Body of pancreas (tissue), 4 donors: ENCODE measurements at places on chromosomes 7 and 10. TPM values are rescaled to one million over a fixed set of nuclear protein-coding genes. Genes with fewer than 3 reads are reported as not detected.
A peak's percentile ranks its signal among the peaks of the same experiment; 100 is the strongest.

The PAPOLB gene
- under 0.01 TPM for total RNA-seq

The ANKRD22 gene
- 13.5 TPM for total RNA-seq

The MBL2 gene
- not detected for total RNA-seq

The IGFBP1 gene
- 0.99 TPM for total RNA-seq

The FAS gene
- total RNA-seq, result 22.1 TPM

The CC2D2B gene
- total RNA-seq, result 3.4 TPM

The SPDYE8 gene
- not detected for total RNA-seq

DNA sequence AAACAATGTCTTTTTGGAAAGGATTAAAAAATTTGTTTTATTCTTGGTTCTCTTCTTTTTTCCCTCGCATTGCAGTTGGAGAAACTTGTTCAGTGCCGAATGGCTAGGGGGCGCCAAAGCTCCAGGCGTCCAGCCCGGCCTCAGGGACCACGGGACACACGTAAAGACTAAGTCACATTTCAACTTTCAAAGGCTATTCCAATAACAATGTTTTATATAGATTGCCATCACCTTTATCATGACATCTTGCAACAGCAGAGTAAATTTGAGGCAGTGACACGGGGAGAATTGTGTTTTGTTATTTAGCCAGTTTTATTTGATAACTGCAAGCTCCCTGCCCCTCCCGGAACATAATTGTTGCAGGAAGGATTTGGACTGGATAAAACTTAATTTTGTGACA, 2.2 kb upstream of the IGFBP3 start:
- H3K27ac ChIP-seq, result no peak overlapping the region
- DNase-seq, result peak; percentile 80
- peaks cover 5% of the 10 kb centered on the region for H3K27me3 ChIP-seq
- peaks cover 49% of the 10 kb centered on the region for H3K4me1 ChIP-seq

GRCh38 chr7:13240349-13240748, 552.9 kb downstream of the ARL4A start:
- H3K27ac ChIP-seq, result no peak overlapping the region
- H3K4me3 ChIP-seq, result no peak overlapping the region
- DNase-seq, result no peak

DNA sequence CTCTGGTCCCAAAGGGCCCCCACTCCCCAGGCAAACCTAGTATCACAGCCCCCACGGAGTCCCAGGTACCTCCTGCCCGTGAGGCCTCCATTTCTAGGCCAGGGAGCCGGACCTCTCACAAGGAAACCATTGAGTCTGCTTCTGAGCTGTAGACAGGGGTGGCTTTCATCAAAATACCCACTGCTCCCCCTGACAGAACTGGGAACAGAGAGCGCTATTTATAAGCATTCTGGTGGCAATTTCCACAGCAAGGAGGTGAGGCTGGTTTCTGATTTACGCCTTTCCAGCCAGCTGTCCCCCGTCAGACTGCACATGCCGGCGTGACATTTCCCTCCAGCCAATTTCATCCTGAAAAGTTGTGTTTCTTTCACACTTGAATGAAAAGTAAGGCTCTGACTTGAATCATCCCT, 407.5 kb upstream of the PRKCQ start:
- H3K4me1 ChIP-seq, result no peaks in the 10 kb centered on the region
- no peaks in the 10 kb centered on the region for H3K27me3 ChIP-seq
- no peak for DNase-seq

DNA sequence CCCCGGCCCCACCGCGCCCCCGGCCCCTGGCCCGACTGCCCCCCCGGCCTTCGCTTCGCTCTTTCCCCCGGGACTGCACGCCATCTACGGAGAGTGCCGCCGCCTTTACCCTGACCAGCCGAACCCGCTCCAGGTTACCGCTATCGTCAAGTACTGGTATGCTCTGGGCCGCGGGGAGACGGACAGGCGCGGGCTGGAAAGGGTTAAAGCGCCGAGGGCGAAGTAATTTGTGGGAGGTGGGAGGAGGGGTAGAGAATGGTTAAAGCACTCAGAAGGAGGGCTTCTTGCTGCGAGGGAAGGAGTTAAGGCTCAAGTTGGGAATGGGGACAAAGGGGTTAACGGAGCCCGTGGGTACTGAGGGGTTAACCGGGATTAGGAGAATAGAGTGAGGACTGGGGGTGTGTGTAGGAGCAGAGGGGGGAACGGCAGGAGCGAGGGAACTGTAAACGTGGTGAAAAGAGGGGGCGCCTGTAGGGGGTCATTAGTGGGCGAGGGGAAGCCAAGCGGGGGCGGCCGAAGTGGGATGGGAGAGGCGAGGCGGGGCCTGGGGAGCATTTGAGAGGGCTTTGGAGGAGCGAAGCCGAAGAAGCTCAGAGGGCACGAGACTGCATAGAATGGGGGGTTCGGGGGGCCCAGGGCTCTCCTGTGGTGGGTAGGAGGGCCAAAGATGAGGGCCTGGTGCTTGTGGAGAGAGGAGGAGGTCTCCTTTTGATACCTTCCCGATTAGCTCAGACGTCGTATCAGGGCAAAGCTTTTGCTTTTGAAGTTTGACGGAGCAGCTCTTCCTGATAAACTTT, 605 bp downstream of the SUFU start:
- no peaks in the 10 kb centered on the region for H3K36me3 ChIP-seq
- H3K4me1 ChIP-seq, result peaks cover 29% of the 10 kb centered on the region
- H3K27ac ChIP-seq, result peak overlapping the region; percentile 93
- H3K27me3 ChIP-seq, result no peaks in the 10 kb centered on the region

DNA sequence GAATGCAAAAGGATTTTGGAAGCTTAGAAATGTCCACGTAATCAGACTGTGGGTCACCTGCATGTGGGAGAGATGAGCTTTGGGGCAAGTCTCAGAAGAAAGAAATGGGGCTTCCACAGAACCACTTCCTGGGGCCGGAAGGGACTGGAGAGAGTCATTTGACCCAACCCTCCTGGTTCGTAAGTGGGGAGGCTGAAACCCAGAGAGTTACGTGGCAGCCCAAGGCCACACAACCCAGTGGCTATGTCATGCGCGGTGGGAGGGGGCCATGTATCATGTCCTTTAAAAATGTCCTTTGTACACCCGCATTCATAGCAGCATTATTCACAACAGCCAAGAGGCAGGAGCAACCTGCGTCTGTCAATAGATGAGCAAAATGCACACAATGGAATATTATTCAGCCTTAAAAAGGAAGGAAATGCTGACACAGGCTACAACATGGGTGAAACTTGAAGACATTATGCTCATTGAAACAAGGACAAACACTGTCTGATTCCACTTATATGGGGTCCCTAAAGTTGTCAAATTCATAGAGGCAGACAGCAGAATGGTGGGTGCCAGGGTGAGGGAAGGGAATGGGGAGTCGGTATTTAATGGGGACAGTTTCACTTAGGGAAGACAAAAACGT, 15.1 kb downstream of the CAMK2B start:
- no peaks in the 10 kb centered on the region for H3K36me3 ChIP-seq
- H3K27me3 ChIP-seq, result no peaks in the 10 kb centered on the region
- H3K4me1 ChIP-seq, result peaks cover 8% of the 10 kb centered on the region
- DNase-seq, result no peak
- no peak overlapping the region for H3K27ac ChIP-seq

- no peaks in the 10 kb centered on the region for H3K36me3 ChIP-seq
- no peak for DNase-seq
- no peak overlapping the region for H3K4me3 ChIP-seq
- no peaks in the 10 kb centered on the region for H3K27me3 ChIP-seq
- peaks cover 23% of the 10 kb centered on the region for H3K4me1 ChIP-seq
Measured at GRCh38 chr7:92763636-92764423, 72.5 kb downstream of the CDK6 start.

- H3K36me3 ChIP-seq, result no peaks in the 10 kb centered on the region
- DNase-seq, result no peak
- H3K27ac ChIP-seq, result no peak overlapping the region
- H3K4me1 ChIP-seq, result peaks cover 15% of the 10 kb centered on the region
- no peak overlapping the region for H3K4me3 ChIP-seq
Measured at GRCh38 chr10:97851341-97852001, 1.8 kb downstream of the GOLGA7B start.

DNA sequence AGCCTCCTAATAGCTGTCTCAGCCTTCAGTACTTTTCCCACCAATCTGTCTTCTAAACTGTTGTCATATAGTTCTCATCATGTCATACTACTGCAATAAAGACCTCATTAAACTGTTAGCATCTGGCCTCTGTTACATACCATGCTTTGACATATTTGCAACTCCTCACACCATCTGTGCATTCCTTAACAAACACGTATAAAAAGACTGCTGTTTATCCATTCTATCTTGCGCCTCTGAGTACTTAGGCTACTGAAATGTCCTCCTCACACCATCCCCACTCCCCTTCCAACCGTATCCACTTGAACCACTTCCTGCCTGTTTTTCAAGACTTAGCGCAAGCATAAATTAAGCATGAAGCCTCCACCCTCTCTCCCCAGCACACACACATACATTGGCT, 41.6 kb downstream of the SLC16A9 start:
- DNase-seq, result no peak
- H3K36me3 ChIP-seq, result no peaks in the 10 kb centered on the region
- no peaks in the 10 kb centered on the region for H3K4me1 ChIP-seq
- no peak overlapping the region for H3K27ac ChIP-seq
- H3K4me3 ChIP-seq, result no peak overlapping the region

DNA sequence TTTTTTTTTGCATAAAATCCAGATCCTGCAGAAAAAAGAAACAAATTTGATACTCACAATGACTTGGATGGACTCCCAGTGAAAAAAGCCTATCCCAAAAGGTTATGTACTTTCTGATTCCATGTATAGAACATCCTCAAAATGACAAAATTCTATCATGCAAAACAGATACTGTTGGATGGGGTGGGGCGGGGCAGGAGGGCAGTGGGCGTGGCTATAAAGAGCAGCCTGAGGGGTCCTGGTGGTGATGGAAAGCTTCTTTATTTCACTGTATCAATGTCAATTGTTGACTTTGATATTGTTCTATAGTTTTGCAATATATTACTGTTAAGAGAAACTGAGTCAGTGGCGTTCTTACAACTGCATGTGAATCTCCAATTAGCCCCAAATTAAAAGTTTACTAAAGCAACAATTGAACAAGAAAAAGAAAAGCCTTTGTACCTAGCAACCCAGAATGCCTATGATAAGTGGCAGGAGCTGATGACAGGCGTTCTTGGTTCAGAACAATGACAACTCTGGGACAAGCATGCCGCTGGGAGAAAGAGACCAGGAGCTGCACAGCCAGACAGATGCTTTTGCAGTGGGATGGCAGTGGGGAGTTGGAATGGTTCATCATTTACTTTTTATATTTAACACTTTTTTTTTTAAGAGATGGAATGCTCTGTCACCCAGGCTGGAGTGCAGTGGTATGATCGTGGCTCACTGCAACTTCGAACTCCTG, 101.9 kb downstream of the LHPP start:
- no peak overlapping the region for H3K27ac ChIP-seq
- no peaks in the 10 kb centered on the region for H3K36me3 ChIP-seq
- H3K4me3 ChIP-seq, result no peak overlapping the region

- H3K27me3 ChIP-seq, result no peaks in the 10 kb centered on the region
- no peak overlapping the region for H3K27ac ChIP-seq
- H3K4me3 ChIP-seq, result no peak overlapping the region
- DNase-seq, result no peak
- H3K36me3 ChIP-seq, result no peaks in the 10 kb centered on the region
Measured at GRCh38 chr7:156578978-156579430, 61.6 kb upstream of the RNF32 start.

GRCh38 chr7:41892356-41893100, 189.6 kb upstream of the INHBA start:
- no peaks in the 10 kb centered on the region for H3K27me3 ChIP-seq
- no peak overlapping the region for H3K27ac ChIP-seq
- no peak for DNase-seq
- no peak overlapping the region for H3K4me3 ChIP-seq
- no peaks in the 10 kb centered on the region for H3K36me3 ChIP-seq

DNA sequence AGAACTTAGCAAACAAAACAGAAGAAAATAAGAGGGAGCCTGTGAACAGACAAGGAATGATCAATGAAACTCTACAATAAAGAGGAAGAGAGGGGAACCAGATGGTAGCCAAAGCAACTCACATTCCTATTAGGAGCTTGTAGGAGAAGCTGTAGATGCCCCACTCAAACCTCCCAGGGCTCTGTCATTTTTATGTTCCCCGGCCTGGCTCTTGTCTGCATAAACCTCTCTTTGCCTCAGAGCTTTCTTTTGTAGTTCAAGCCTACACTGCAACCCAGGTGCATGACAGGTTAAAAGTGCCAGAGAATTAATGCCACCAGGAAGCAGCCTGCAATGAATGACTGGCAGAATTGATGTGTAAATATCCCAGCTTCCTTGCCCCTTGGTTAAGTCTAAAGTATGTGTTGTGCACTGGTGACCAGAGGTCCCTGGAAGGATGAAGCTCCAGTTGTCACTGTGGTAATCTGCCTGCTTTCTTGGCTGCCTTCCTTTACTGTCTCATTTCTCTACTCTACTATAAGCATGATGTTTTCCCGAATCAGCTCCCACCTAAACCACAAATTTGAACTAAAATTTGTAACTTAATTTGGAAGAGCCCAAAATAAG, 40.4 kb downstream of the HDAC9 start:
- H3K36me3 ChIP-seq, result no peaks in the 10 kb centered on the region
- H3K4me3 ChIP-seq, result no peak overlapping the region
- no peaks in the 10 kb centered on the region for H3K27me3 ChIP-seq
- no peak for DNase-seq
- peaks cover 6% of the 10 kb centered on the region for H3K4me1 ChIP-seq

- peaks cover 13% of the 10 kb centered on the region for H3K4me1 ChIP-seq
- no peaks in the 10 kb centered on the region for H3K27me3 ChIP-seq
- no peak overlapping the region for H3K27ac ChIP-seq
- no peak for DNase-seq
- no peak overlapping the region for H3K4me3 ChIP-seq
- H3K36me3 ChIP-seq, result no peaks in the 10 kb centered on the region
Measured at GRCh38 chr10:5818894-5819293, 5.7 kb upstream of the GDI2 start.

DNA sequence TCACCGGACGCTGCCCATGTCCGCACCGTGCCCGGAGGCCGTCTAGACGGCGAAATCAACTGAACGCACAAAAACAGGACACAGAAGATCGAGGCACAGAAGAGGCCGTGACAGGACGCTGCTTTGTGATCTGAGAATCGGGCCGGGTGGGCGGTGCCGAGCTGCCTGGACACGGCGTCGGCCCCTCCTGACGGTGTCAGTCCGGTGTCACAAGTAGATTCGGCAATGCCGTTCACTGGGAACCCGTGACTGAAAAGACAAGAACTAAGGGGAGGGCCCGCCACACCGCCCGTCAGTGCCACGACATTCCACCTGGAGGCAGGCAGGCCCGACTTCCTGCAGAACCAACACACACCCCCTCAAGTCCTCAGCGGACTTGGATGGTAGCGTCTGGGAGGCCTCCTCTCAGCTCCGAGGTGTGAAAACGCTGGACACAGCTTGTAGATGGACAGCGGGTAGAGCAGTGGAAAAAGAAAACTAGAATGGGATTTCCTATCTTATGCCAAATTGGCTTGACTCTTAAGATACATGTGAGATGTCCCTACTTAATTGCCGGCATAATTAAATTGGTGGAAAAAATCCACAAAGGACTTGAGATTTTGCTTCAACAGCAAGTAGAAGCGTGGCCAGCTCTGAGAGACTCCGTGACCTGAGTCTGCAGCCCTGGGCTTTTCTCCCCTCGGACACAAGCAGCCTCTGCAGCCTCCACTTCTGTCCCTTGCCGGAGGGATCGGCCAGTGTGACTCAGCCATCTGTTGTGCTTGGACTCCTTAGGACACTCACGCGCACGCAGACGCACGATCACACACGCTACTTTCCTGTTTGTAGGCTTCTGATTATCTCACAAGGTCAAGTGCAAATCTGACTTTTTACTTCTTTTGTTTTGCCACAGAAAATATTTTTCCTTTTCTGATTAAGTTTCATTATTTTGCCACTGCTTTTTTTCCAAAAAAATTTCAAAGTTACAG, 269.0 kb downstream of the DIP2C start:
- H3K27me3 ChIP-seq, result no peaks in the 10 kb centered on the region
- H3K4me1 ChIP-seq, result no peaks in the 10 kb centered on the region
